RCC 7860 (cell line): ENCODE measurements at places on chromosomes 6 and 20.

- no peak for DNase-seq
Observed at GRCh38 chr6:145309842-145310535, 425.3 kb downstream of the EPM2A start.

DNA sequence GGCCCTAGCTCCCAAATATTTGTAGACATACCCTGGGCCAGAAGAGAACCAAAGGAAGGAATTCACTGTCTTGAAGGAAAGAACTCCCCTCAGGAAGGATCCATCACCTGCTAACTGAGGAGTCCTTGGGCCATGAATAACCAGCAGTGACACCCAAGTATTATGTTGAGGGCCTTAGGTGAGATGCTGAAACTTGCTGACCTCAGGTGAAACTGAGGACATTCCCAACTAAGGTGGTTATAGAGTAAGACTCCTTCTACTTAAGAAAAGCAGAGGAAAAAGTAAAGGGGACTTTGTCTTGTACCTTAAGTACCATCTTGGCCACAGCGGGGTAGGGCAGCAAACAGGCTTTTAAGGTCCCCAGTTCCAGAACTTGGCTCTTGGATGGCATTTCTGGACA is 491.7 kb downstream of the C6orf118 start:
- DNase-seq, result no peak

DNA sequence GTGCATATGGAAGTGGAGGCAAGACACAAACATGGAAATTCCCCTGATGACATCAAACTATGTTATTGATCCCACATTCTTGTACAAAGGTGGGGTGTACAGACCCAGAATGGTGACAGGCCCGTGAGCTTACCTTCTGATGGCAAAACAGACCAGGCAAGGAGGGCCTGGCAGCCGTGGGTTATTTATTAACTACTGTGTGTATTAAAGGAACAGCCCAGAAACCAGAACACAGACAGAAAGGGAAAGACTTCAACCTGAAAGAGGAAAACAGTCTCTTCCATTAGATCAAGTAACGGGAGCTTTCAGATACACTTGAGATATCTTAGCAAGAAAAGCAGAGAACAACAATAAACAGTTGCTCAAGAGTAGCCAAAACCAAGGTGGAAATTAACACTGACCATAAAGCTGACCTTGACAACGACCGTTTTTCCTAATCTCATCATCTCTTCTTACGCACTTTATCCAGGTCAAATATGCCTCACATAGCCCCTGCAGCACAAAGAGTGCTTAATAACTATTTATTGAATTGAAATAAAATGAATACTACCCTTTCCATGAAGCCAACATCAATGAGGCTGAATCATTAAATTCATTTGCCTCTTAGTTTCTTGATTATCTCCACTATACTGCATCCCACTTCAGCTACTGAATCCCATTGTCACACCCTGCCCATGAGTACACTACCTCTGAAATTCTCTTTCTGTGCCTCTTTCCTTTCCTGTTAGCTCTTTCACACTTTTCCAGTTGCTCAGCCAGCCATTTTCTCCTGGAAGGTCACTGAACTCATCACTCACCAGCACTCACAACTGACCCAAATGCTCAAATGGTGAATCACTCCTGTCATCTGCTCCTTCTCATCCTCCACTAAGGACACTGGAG is 67.4 kb downstream of the MOXD1 start:
- DNase-seq, result peak; percentile 93

DNA sequence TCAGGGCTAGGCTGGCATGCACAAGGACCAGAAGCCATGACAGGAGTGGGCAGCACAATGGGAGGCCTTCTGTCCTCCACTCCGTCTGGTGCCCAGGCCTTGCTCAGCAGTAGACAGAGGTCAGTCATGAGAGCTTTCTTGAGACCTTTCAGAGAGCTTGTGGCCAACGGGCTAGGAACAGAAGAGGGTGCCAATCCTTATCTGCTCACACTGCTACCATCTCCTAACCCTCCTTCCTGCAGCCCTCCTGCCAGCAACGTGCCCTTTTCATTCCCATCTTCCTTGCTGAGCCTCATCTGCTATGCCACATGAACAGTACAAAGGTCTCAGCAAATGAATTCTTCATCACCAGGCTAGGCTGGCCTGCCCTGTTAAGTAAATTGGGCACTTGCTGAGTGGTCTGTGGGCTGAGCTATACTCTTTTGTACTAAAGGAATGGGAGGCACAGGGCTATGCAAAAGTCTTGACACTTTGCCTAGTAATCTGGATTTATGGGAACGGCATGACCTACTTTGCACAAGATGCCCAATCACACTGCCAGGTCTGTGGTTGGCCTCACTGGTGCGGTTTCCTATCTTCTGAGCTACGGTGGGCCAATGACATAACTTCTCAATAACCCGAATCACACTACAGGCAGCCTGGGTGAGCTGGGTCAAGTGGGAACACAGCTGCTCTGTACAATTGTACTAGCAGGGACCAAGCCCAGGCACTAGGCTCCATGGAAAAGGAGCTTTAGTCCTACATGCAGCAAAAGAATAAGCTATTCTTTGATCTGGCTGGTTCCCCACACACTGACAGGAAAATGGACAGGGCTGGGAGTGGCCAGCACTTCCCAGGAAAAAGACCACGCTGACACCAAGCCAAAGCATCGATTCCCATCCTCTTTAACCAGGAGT is 47.8 kb downstream of the ELOVL5 start:
- peak; percentile 53 for DNase-seq

- no peak for DNase-seq
Observed at GRCh38 chr6:88985901-88986300, 22.5 kb upstream of the RNGTT start.

GRCh38 chr20:61754976-61755778 is 310.5 kb downstream of the TAF4 start:
- DNase-seq, result no peak

- DNase-seq, result no peak
Observed at GRCh38 chr6:132505158-132505557, 7.8 kb downstream of the STX7 start.

DNA sequence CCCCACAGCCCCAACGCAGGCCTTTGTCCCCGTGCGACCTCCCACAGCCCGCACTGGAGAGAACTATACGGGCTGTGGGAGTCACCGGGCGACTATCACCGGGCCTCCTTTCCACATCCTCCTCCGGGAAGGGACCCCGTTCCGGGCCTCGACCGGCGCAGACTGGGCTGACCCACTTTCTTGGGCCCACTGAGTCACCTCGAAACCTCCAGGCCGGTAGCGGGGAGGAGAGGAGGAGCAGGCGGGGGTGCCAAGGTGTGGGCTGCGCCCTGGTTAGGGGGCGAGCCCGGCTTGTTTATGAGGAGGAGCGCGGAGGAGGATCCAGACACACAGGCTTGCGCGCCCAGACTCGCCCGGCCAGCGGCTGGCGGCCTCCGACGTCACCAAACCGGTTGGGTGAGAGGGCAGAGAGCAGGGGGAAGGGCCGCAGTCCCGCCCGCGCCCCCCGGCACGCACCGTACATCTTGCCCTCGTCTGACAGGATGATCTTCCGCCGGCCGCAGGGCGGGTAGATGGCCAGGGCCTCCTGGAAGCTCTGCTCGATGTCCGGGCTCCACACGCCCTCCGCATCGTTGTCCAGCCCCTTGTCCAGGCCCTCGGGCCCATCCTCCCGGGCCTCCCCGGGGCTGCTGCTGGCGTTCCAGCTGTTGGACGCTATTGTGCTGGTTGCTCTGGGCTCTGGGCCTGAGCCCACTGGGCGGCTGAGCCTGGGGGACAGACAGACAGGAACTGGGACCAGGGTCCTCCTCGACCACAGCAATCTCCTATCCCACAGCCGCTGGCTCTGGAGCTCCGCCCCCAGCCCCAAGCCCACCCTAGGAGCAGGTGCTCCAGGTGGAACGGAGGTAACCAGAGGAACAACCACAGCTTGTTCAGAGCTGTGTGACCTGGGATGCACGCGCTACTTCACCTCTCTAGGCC is 10.6 kb downstream of the TEAD3 start:
- no peak for DNase-seq

DNA sequence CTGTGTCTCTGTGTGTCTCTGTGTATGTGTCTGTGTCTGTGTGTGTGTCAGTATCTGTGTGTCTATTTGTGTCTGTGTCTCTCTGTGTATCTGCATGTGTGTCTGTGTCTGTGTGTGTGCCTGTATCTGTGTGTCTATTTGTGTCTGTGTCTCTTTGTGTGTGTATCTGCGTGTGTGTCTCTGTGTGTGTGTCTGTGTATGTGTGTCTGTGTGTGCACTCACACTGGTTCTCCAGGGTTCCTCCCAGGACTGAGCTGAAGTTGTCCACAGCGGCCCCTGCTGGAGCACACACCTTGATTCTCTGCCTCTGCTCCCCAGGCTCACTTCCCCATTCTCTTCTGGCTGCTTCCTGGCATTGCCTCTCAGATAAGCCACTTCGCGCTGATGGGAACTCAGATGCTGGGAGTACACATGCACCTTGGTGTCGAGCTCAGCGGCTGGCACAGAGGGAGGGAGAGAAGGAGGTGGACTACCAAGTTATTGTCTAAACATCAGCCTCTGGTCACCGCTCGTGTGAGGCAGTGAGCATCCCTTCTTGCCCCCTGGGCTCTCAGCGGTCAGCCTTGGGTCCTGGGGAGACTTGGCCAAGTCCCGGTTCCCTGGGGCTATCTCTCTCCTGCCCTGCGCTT is 104.9 kb upstream of the NXT1 start:
- no peak for DNase-seq

GRCh38 chr20:35886537-35886936 is 67.8 kb downstream of the SCAND1 start:
- no peak for DNase-seq

GRCh38 chr6:3776881-3777507 is 25.5 kb upstream of the PXDC1 start:
- DNase-seq, result no peak

- DNase-seq, result no peak
Observed at GRCh38 chr6:158064725-158065251, 83.1 kb downstream of the SYNJ2 start.

- DNase-seq, result no peak
Observed at GRCh38 chr6:143961886-143962878, 45.9 kb downstream of the PLAGL1 start.

DNA sequence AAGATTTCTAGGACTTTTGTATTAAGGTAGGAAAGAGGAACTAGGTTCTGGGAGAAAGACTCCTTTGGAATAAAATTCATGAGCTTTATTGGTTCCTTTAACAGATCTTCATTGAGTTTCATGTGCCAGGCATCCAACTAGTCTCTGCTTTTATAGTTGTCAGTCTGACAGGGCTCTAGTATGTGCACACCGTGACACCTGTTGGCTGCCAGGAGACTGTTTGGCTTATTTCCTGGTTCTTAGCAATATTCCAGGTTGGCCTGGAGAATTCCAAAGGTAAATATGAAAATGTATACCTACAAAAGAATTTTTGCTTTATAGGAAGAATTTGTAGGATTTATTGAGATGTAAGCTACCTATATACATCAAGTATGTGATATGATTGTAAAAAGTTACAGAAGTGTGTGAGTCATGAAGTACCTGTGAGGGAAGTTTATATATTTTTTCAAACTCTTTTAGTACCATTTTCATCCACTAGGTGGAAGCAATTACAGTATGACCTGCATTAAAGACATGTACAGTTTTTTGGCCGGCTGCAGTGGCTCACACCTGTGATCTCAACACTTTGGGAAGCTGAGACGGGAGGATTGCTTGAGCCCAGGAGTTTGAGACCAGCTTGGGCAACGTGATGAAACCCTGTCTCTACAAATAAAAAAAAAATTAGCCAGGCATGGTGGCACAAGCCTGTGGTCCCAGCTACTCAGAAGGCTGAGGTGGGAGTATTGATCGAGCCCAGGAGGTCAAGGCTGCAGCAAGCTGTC is 35.2 kb downstream of the NDUFAF5 start:
- DNase-seq, result peak; percentile 49

GRCh38 chr6:69164564-69165229 is 529.6 kb downstream of the ADGRB3 start:
- DNase-seq, result no peak

- DNase-seq, result peak; percentile 73
Observed at GRCh38 chr20:2814587-2815051, at the start of gene C20orf141. Gene C20orf141 (plus strand): TSS chr20:2814987. CDS start chr20:2815185, 198 bp downstream.

DNA sequence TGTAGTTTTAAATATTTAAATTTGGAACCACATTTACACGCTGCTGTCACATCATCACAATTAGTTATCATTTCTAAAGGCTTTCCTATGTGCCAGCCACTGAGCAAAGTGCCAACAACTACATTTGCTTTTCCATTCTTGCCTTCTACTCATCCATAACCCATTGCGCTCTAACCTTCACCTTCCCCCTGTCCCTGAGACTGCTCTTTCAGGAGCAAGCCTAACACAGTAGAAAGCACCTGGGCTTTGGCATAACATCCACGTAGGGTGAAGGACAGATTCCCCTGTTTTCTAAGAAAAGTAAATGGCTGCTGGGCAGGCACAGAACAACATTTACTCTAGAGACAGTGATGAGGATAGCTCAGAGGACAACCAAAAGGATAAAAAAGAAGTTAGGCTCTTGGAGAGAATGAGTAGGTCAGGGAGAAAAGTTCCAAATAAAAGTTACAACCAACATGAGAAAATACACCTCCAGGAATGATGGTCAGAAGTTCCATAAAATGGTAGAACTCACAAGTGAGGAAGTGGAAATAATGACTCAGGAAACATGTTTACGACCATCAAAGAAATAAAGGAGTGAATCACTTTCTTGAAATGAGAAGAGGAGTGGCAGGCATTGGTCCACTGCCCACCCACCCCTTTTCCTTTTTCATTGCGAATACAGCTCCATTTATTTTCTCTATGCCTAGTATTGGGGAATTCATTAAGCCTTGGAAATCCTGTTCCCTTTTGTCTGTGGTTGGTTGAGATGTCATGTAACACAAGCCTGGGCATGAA is 77.2 kb downstream of the PFDN4 start:
- no peak for DNase-seq
